Kidney capillary endothelial cell (primary cell): ENCODE measurements at places on chromosomes 5 and 9.

- no peak for DNase-seq
Measured at GRCh38 chr5:122661496-122662180, 113.2 kb upstream of the SNX2 start.

- no peak for DNase-seq
Measured at GRCh38 chr5:89064054-89064453, 181.1 kb upstream of the MEF2C start.

DNA sequence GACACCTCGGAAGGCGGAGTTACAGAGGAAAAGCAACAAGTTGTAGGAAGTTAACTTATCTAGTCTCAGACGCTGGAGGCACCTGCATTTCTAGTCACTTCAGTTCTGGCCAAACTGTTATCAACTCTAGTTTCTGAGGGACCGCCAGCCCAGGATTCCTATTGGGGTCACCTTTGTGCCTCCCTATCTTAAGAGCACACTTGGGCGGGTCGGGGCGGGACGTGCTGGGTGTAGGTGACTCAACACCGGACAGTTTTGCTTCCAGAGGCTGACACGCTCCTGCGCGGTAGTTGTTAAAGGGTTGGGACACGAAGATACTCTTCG, 679 bp upstream of the KDM4C start:
- DNase-seq = no peak

DNA sequence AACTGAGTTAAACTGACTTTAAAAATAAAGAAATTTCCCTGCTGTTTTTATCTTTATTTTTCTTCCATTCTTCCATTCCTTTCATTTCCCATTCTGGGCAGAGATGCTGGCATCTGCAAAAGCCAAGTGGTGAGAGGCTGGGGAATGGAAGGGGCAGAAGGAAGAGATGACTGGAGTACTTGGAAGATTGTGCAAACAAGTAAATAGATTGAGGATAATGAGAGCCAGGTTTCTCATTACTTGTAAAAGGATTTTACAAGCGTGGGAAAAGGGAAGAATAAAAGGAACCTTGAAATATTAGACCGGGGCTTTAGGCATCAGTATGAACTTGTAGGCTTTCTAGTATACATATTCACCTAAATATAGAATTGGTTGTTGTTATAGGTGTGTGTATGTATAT, 341.2 kb downstream of the CAAP1 start:
- no peak for DNase-seq
